ENCODE measurements at places on chromosomes 2 and 18.

- no peak for DNase-seq
These were observed 244.5 kb downstream of the TXNL1 start for GRCh38 chr18:56393870-56394269.

DNA sequence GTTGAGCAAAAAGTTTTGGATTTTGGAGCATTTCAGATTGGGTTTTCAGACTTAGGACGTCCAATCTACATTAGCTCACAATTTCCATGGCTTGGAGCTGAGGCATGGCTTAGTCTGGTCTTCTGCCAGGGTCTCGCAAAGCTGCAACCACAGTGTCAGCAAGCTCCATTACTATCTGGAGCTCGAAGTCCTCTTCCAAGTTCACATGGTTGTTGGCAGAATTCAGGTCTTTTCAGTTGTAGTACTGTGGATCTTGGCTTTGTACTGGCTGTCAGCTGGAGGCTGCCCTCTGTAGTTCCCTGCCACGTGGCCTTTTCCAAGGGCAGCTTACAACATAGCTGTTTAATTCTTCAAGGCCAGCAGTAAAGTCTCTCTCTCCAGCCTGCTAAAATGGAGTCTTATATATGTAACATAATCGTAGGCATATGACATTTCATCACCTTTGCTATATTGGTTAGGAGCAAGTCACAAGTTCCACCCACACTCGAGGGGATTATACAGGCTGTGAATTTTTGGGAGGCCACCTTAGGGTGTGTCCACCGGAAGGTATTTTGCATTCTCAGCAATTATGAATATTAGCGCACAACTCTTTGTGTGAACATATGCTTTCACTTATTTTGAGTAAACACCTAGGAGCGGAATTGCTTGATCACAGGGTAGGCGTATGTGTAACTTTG is 41.5 kb upstream of the EPC2 start:
- DNase-seq: no peak

DNA sequence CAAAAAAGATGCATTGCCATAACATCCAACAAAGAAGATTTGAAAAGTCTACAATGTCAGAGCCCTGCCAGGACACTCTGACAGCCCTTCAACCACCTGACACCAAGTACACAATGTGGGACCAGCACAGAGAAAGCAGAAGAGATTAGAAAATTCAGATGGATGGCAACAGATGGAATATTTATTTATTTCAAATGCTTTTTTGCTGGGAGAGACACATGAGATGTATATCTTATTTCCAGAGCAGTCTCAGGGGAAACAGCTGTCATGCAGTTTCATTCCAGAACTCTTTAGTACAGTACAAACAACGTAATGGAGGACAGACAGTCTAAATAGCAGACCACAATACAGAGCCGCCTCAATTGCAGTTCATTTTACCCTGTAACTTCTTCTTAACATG is 110.1 kb downstream of the MAIP1 start:
- no peak for DNase-seq

- DNase-seq: peak; percentile 55
These were observed 244.7 kb upstream of the HS6ST1 start for GRCh38 chr2:128563348-128563687.
